ENCODE measurements at places on chromosomes 16 and 17.
A peak's percentile ranks its signal among the peaks of the same experiment; 100 is the strongest.

- peak; percentile 37 for DNase-seq
Measured at GRCh38 chr16:27400751-27401620, 988 bp upstream of the IL21R start.

DNA sequence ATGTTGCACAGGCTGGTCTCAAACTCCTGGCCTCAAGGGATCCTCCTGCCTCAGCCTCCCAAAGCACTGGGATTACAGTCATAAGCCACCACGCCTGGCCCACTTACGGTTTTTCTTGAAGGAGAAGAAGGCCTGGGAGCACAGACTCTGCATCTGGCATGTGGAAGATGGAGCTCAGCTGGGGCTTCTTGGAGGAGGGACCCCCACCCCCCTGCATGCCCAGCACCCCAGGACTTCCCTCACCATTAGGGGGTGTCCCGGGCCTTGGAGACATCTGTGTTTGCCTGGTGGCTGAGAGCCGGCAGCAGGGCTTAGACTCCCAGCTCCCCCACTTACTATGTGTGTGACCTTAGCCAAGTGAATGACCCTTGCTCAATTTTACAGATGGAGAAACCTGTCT lies 204.7 kb downstream of the ZNF423 start:
- no peak for DNase-seq

GRCh38 chr16:12439399-12440227 lies 364.1 kb downstream of the CPPED1 start:
- DNase-seq = no peak

DNA sequence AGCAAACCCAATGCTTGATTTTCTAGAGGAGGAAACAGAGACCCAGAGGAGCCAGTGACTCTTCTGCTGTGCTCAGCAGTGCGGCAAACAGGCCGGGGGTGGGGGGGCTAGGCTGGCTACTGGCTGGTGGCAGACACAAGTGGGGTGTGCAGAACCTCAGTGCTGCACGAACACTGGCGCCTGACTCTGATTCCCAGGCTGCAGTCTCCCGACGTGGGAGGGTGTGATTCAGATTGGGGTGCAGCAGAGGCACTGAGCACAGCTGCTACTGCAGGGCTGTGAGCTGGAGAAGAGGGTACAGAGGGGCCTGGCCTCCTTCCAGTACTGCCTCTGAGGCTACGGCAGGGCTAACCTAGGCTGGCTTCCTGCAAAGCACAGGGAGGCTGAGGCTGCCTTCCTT lies 8.1 kb downstream of the RPL19 start:
- no peak for DNase-seq

- DNase-seq = no peak
Measured at GRCh38 chr17:17565471-17566339, 25.8 kb downstream of the PEMT start.

- no peak for DNase-seq
Measured at GRCh38 chr16:8194794-8195193, 395.5 kb downstream of the TMEM114 start.

DNA sequence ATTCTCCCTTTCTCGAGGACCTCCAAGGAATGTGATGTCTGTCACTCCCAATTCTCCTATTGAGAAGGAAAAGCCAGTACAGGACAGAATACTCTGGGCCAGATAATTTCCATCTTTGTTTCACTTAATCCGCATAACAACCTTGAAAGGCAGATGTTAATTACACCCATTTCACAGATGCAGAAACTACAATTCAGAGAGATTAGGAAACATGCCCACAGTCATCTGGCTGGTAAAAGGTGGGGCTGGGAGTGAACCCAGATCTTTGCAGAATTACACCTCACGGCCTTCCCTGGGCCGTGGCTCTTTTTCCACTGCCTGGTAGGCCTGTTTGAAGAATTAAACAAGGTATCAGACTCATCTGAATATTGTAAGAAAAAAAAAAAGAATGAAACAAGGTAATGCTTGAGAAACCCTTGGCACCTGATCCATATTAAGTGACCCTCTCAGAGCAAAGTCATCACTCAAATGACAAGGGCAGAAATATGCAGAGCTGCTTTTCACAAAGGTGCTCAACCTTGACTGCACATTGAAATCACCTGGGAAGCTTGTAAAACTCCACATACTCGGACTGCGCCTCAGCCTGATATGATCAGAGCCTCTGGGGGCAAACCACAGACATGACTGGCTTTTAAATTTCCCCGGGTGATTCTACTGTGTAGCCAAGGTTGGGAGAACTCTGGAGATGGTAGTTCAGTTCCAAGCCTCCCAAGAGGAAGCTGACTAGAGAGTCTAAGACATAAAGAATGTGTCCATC lies 16.6 kb upstream of the G6PC1 start:
- DNase-seq = no peak

GRCh38 chr17:72110231-72110941 lies 10.4 kb upstream of the SOX9 start:
- no peak for DNase-seq

DNA sequence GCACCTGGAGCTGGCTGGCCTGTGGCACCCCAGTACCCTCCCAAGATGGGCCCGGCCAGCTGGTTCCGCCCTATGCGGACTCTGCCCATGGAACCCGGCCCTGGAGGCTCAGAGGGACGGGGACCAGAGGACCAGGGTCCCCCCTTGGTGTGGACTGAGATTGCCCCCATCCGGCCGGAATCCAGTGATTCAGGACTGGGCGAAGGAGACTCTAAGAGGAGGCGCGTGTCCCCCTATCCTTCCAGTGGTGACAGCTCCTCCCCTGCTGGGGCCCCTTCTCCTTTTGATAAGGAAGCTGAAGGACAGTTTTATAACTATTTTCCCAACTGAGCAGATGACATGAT lies 12.0 kb downstream of the TBX21 start:
- DNase-seq = no peak

GRCh38 chr17:31548709-31549108 lies 157.2 kb downstream of the RAB11FIP4 start:
- DNase-seq = no peak

DNA sequence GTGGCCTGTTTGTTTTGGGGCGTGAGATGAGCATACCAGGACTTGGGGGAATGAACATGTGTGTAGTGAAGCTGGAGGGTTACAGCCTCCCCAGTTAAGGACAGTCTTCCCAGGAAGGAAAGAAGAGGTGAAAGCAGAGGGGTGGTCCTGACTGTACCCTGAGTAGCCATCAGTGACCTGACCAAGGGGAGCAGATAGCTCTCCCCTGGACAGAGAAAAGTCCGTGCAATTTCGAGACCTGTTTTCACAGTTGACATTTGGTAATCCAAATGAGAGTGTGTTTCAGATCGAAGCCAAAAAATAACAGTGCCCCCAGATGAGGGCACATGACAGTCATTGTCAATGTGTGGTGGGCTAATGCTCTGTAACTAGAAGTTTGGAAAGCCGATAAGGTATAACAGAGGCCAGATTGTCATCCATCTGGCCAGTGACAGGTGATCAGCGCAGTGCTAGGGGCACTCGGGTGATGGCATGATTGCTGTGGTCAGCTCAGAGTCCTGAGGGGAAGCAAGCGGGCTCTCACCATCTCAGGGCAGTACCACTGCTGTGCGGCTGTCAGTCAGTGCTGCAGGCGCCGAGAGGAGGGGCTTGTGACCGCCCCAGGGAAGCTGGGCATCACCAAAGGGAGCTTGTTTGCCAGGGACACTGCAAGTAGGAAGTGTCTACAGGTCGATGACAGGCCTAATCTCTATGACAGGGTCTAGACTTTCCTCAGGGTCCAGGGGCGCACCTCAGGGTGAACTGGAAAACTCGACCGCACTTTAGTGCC lies 1.1 kb upstream of the NME2 start:
- DNase-seq = no peak

- DNase-seq = no peak
Measured at GRCh38 chr16:71584543-71585317, 7.8 kb upstream of the TAT start.

- DNase-seq = no peak
Measured at GRCh38 chr16:18969855-18970240, 13.9 kb upstream of the TMC7 start.

DNA sequence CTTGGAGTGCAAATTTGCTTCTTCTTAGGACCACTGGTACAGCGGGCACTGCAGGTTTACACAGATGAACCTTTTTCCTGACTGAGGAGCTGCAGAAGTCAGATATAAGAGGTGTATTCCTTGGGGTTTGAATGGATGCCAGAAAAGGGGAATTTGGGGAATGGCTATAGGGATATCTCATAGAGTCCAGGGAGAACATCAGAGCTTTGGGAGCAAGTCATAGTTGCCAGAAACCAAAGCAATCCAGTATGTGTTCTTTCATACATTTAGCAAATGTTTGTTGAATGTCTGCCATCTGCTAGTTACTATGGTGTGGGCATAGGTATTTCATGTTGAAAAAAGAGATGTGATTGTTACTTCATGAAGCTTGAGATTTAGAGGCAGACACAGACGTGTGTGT lies 46.8 kb downstream of the MAP2K4 start:
- DNase-seq = no peak

- no peak for DNase-seq
Measured at GRCh38 chr16:72910381-72910780, 137.5 kb downstream of the ZFHX3 start.

GRCh38 chr17:50303051-50303450 lies 28.8 kb downstream of the TMEM92 start:
- DNase-seq = no peak

DNA sequence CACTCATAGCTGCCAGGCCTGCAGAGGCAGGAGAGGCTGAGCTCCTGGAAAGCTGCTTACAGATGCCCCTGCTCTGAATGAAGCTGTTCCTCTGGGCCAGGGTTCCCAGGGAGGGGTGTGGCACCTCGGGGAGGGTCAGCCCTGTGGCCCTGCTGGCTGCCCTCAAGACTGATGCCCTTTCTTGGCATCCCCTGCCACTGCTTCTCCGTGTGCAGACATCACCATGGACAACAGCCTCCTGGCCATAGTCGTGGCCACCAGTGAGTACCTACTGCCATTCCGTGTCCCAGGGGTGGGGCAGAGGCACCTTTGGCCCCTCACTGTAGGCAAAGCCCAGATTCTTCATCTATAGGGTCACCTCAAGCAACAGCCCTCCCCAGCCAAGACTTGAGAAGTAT lies 8.9 kb downstream of the MRPL27 start:
- DNase-seq = no peak

All from GM03348 (cell line).